ENCODE measurements at places on chromosomes 13 and 19.

DNA sequence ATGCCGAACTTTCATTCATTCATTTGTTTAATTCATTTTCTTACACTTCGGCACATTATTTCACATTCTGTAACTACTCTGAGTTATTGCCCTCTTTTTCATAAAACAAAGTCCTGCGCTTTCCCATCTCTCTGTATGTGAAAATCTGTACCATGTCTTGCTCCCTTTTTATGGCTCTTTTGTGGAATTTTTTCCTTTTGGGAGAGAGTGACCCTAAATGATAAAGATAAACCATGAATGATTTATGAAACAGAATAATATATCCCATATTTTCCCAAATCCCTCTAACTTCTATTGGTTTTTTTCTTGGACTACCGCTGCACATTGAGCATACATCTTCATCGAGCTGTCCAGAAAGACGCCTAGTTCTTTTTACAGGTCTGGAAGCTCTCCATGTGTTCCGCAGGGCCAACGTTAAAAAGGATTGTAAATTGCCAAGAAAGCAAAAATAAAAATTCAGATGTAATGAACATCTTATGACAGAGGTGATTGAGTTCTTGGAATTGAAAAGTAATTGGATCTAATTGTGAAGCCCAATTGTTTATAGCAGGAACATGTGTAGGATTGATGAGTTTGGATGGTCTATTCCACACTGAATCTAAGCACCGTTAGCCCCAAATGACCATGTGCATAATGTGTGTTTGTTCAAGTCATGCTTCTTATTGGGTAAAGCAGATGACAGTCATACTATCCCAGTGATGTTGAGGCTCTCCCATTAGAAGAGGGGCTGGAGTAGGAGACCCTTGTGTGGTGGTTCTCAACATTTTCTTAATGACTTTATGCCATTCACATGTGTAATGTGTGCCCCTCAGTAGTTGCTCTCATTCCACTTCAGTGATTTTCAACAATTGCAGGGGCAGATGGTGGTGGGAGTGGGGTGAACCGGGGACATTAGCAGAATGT, 378.9 kb downstream of the DLEU7 start:
- no peaks in the 10 kb centered on the region for H3K36me3 ChIP-seq
- no peak overlapping the region for H3K27ac ChIP-seq
- H3K4me1 ChIP-seq: no peaks in the 10 kb centered on the region
- H3K27me3 ChIP-seq: no peaks in the 10 kb centered on the region
- DNase-seq: no peak
- H3K4me3 ChIP-seq: no peak overlapping the region

DNA sequence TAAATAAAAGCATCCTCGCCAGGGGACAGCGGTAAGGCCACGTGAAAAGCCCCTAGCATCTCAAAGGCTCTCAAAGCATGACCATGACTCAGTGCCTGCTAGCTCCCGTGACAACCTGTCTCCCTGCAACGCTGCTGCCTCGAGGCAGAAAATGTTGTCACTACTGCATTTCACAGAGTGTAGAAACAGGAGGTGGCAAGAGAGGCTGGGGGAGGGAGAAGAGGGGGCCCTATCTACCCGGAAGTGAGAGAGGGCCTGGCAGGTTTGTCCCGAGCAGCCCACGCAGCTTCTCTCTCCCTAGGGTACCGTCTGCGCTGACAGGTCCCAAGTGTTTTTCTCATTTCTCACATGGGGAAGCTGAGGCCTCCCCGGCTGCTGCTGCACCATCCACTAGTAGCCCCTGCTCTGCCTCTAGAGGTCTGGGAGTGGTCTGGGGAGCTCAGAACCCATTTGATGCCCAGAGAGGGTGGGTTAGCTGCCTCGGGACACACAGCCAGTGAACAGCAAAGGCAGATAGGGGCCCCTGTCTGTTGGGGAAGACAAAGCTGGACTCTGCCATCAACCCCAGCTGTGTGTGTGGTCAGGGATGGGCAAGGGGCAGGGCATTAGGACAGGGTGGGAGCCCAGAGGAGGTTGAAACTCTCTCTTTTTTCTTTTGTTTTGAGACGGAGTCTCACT, 3.7 kb downstream of the TINCR start:
- DNase-seq: no peak
- no peak overlapping the region for H3K27ac ChIP-seq
- no peaks in the 10 kb centered on the region for H3K36me3 ChIP-seq
- no peaks in the 10 kb centered on the region for H3K4me1 ChIP-seq
- peaks cover 79% of the 10 kb centered on the region for H3K27me3 ChIP-seq
- H3K4me3 ChIP-seq: no peak overlapping the region

GRCh38 chr13:22629374-22629773, 551.4 kb upstream of the SGCG start:
- no peaks in the 10 kb centered on the region for H3K27me3 ChIP-seq
- H3K4me1 ChIP-seq: no peaks in the 10 kb centered on the region
- no peak for DNase-seq
- no peaks in the 10 kb centered on the region for H3K36me3 ChIP-seq

- no peaks in the 10 kb centered on the region for H3K4me1 ChIP-seq
- no peaks in the 10 kb centered on the region for H3K27me3 ChIP-seq
- peak; percentile 63 for DNase-seq
These were observed 13.7 kb downstream of the PVR start for GRCh38 chr19:44657211-44657921.

DNA sequence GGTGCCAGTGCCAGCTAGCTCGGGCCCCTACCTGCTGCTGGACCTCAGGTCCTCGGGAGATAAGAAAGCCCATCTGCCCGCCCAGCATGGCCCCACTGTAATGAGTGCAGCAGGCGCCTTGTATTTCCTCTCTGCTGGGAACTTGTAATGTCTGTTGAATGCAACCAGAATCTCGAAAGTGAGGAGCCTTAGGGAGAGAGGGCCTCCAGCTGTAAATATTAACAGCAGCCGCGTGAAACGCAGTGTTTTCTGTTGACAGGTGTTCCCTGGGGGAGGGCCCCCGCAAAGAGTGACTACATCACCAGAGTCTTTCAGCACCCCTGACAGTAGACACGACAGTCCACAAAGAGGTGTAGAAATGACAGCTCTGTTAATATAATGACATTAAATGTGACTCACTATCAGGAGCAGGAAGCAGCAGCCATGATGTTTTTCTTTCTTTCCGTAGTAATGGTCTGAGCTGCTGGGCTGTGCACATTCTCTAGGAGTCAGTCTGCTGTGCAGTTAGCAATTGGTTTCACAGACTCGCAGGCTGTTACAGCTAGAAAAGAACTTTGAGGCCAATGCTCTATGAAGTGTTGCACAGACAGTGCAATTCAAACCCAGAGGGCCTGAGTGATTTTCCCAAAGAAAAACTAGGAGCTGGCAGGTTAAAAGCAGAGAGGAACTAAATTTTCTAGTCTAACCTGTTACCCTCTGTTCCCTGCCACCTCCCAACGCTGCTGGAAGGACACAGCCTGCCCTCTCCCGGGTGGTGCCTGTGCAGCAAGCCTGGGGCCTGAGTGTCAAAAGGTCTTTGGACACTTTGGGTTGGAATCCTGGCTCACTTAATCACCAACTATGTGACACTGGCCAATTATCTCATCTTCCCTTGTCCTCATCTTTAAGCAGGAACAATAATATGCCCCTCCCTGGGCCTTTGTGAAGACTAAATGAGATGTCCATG, 58.6 kb upstream of the WASF3 start:
- no peaks in the 10 kb centered on the region for H3K27me3 ChIP-seq
- no peak overlapping the region for H3K4me3 ChIP-seq
- no peak overlapping the region for H3K27ac ChIP-seq
- no peaks in the 10 kb centered on the region for H3K36me3 ChIP-seq
- no peak for DNase-seq

DNA sequence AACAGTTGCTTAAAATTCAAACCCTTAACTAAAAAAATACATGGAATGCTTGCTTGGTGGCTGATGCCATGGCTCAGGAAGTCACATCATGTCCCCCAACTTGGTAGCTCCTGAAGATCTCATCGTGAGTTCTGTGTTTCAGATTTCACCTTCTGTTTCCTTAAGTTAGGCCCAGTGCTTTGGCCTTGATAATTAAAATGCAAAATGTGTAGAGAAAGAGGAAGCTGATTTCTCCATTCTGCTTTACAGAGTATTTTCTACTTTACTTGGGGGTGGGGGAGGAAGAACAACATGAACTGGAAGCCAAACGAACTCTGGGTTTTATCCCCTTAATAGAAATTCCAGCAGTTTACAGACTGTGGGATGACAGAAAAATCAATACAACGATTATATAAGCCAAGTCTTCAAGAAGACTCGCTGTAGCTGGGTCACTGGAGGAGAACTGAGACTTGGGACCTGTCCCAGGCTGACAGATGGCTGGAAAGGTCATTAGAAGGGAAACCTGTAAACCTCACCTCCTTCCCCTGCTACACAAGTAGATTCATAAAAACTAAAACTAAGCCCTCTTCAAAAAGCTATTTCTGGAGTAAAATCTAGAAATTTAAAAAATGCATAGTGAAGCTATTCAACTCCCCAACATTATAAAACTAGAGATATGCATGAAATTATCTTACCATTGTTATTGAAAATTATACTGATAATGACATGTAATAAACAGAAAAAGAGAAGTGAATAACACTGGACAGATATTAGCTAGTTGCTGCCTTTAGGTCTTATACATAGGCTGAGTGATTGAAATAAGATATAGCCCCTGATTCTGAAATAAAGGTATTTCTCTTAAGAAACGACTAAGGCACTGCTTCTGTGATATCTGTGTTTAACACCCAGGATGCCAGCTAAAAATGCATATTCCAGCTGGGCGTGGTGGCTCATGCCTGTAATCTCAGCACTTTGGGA, 22.1 kb upstream of the GGACT start:
- H3K36me3 ChIP-seq: no peaks in the 10 kb centered on the region
- no peak overlapping the region for H3K4me3 ChIP-seq
- H3K27ac ChIP-seq: no peak overlapping the region
- no peak for DNase-seq
- H3K4me1 ChIP-seq: no peaks in the 10 kb centered on the region

DNA sequence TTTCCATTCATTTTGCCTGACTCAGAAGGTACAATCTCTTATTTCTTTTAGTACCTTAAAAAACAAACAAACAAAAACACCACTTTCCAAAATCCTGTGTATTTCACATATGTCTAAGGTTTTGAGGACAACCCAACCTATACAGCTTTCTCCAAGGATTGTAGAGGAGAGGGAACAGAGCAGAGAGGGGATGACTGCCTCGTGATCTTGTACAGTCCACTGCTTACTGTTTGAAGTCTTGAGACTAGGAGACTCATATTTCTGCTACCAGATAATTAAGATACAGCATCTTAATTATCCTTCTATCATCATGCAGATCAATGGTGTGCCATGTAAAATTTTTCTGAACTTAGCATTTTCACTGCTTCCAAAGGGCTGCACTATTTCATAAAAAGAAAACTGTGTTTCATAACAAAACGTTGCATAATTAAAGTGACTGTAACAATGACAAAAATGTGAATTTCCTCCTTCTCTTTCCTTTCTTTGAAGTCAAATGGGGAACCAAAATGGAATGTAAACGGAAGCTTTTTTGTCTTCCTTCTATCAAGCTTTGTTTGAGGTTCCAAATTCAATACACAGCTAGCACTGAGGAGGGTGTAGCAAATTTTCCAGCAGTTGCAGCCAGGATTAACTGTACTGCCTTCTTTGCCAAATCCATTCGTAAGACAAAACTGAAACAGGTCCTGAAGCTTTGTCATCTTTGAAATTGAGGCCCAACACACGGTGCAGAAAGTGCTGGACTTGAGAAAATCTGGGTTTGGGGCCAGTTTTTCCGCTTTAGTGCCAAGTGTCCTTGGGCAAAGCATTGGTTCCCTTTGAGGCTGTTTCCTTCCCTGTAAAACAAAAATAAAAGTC, 34.9 kb upstream of the RCBTB2 start:
- no peaks in the 10 kb centered on the region for H3K27me3 ChIP-seq
- H3K36me3 ChIP-seq: no peaks in the 10 kb centered on the region

- H3K4me3 ChIP-seq: no peak overlapping the region
- no peak overlapping the region for H3K27ac ChIP-seq
- H3K36me3 ChIP-seq: no peaks in the 10 kb centered on the region
- H3K27me3 ChIP-seq: no peaks in the 10 kb centered on the region
- no peaks in the 10 kb centered on the region for H3K4me1 ChIP-seq
These were observed 113.0 kb downstream of the SLC7A1 start for GRCh38 chr13:29482504-29482903.

DNA sequence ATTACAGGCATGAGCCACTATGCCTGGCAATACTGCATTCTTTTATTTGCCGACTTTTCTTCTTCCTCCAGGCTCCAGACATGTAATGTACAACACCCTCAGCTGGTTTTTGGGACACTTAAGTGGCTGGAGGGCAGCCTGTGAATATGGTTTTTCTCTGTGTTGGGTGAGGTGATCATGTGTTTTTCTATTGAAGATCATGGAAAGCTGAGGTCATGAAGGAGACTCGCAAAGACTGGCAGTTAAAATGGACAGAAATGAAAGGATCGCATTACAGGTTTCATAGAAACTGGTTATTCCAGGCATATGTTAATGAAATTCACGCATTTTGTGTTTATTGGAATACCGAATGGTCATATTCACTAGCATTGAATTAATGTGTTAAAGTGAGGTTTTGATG, 85.2 kb upstream of the RNF113B start:
- no peaks in the 10 kb centered on the region for H3K36me3 ChIP-seq
- no peak overlapping the region for H3K27ac ChIP-seq
- no peak for DNase-seq
- H3K4me3 ChIP-seq: no peak overlapping the region
- H3K4me1 ChIP-seq: peaks cover 31% of the 10 kb centered on the region

DNA sequence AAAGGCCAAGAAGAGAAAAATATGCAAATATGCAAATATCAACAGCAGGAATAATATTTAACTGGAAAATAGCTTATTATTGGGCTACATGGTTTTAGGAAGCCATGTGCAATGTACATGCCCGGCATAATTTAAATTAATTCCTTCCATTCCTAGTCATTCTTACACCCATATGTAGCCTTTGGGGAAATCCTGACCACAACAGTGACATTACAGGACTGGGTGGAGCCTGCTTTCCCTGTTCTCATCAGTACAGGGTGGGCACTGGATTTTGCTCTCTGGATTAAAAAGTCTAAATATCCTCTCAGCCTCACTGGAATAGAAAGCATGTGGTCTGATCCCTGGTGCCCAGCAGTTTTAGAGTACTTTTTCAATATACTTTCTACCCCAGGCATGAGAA, 198.2 kb downstream of the DNAJC15 start:
- no peaks in the 10 kb centered on the region for H3K4me1 ChIP-seq
- no peaks in the 10 kb centered on the region for H3K27me3 ChIP-seq
- no peaks in the 10 kb centered on the region for H3K36me3 ChIP-seq
- no peak for DNase-seq
- H3K27ac ChIP-seq: no peak overlapping the region

- no peaks in the 10 kb centered on the region for H3K36me3 ChIP-seq
- H3K27ac ChIP-seq: no peak overlapping the region
- no peak overlapping the region for H3K4me3 ChIP-seq
These were observed 173.7 kb upstream of the ZNF507 start for GRCh38 chr19:32171719-32172151.

- peak overlapping the region; percentile 91 for H3K4me3 ChIP-seq
- no peaks in the 10 kb centered on the region for H3K36me3 ChIP-seq
- peak overlapping the region; percentile 80 for H3K27ac ChIP-seq
- no peak for DNase-seq
- H3K27me3 ChIP-seq: no peaks in the 10 kb centered on the region
- H3K4me1 ChIP-seq: peaks cover 11% of the 10 kb centered on the region
These were observed 450 bp downstream of the FBXW9 start for GRCh38 chr19:12695997-12696365.

GRCh38 chr13:26441476-26441875, 116.0 kb upstream of the WASF3 start:
- no peak for DNase-seq
- H3K27me3 ChIP-seq: no peaks in the 10 kb centered on the region
- H3K4me1 ChIP-seq: peaks cover 9% of the 10 kb centered on the region
- no peaks in the 10 kb centered on the region for H3K36me3 ChIP-seq
- H3K27ac ChIP-seq: no peak overlapping the region
- H3K4me3 ChIP-seq: no peak overlapping the region

- no peaks in the 10 kb centered on the region for H3K27me3 ChIP-seq
- no peak for DNase-seq
- H3K4me3 ChIP-seq: no peak overlapping the region
- no peaks in the 10 kb centered on the region for H3K36me3 ChIP-seq
- H3K4me1 ChIP-seq: no peaks in the 10 kb centered on the region
- H3K27ac ChIP-seq: no peak overlapping the region
These were observed 15.6 kb upstream of the C1QTNF9 start for GRCh38 chr13:24293746-24294145.
